ENCODE measurements at places on chromosomes 1 and 21.

DNA sequence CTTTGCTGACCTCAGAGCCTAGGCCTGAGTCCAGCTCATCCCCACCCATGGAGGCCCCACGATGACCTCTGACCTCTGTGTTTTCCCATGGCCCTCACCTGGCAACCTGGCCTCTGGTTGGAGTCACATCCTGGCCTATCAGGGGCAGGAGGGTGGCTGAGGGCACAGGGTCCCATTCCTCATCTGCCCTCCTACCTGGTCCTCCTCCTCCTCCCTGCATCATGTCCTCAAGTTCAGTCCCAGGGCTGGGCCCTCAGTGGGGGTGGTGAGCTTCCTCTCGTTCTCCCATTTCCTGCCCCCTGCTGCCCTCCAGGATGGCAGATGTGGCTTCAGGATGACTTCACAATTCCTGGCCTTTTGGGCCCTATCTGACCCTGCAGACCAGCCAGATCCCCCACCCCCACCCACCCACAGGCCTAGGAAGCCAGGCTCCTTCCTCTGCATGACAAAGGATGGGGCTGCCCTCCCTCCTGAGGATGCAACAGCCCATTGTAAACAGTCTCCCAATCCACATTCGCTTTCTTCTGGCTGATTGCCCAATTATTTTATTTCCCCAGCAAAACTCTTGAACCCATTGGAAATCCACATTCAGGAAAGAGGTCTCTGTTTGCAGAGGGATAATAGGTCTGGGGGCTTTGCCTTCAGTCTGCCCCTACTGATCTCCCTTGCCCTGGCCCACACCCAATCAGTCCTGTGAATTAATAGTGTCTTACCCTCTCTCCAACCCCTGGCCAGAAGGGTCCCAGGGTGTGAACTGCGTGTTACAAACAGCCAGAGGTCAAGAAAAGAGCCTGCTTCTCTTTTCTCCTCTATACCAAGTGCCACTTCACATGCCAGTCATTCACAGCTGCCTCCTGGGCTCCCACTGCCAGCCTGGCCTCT is 10.3 kb upstream of the LEFTY1 start:
- DNase-seq = no peak

GRCh38 chr1:235763962-235764361 is 102.7 kb downstream of the LYST start:
- no peak for DNase-seq

DNA sequence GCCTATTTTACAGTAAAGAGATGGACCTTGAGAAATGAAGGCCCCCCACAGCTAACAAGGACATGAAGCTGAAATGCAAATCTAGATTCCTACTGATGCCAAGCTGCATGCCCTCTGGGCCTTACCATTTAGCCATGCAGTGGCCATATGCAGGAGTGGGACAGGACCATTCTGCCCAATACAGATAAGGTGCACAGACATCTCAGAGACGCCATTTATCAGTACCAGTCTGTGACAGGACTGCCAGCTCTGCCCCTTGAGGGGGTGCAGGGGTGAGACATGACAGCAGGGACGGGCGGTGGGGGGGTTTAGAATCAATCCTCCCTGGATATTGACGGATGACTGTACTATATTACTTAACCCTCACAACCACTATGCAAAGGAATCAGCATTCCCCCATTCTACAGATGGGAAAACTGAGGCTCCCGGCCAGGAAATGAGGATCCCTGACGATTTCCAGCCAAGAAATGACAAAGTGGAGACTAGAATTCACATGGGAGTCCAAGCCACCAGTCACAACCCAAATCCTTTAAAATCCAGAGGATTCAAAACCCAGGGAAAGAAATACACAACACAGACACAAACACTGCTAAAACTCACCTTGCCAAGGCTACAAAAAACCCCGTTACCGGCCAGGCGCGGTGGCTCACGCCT is 10.8 kb downstream of the SSBP3 start:
- DNase-seq = no peak

DNA sequence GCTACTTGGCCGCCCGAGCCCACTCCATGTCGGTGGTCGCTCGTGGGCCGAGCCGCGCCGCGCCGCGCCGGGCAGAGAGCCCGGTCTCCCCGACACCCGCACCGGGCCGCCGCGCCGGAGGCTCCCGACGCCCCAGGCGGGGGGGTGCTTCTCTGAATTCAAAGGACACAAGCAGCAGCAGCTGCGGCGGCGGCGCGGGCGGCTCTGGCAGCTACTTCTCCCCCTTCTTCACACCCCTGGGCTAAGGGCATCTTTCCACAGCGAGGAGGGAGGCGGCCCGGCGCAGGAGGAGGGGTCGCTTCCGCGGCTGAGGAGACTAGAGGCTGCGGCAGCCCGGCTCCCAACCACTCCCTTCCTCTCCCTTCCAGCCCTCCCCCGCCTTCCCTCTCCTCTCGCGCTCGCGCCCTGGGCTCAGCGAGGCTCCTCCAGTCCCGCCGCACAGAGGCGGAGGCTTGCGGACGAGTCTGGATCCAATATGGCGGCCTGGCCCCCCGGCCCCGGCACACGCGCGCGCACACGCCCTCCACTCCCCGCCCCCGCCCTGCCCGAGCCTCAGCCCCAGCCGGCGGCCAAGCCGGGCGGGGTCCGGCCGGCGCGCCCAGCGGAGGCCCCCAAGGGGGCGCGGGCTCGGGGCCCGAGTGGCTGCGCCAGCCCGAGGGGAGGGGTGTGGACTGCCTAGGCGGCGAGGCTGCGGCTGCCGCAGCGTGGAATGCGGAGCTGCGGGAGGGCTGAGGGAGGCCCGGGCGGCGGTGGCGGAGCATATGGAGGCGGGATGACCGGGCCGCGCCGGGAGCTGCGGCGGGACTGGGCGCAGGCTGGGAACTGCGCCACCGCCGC is at the start of gene CDC42BPA:
Gene CDC42BPA, minus strand, starts transcription at position 477 of the 837 bp plus-strand sequence. CDS start 1,310 bp downstream, outside the sequence.
- DNase-seq = no peak

DNA sequence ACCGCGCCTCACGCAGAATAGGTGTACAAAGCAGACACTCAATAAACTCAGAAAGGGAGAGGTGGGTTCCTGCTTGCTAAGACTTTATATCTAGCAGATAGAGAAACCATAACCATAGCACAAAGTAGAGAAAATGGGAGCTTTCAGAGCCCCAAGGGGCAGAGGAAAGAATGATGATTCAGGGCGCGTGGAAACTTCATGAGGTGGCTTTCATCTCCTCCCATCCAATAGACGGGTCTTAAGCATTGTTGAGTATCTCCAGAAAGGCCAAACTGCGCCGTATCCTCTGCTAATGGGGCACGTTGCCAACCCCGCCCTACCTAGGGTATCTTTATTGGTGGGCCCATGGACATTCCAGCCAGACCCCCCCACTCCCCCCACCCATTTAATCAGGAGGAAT is 778 bp upstream of the MIXL1 start:
- no peak for DNase-seq

GRCh38 chr1:54838565-54839180 is 37.5 kb upstream of the TTC22 start:
- no peak for DNase-seq

GRCh38 chr1:2326524-2326923 is 64.8 kb downstream of the MORN1 start:
- DNase-seq = no peak

DNA sequence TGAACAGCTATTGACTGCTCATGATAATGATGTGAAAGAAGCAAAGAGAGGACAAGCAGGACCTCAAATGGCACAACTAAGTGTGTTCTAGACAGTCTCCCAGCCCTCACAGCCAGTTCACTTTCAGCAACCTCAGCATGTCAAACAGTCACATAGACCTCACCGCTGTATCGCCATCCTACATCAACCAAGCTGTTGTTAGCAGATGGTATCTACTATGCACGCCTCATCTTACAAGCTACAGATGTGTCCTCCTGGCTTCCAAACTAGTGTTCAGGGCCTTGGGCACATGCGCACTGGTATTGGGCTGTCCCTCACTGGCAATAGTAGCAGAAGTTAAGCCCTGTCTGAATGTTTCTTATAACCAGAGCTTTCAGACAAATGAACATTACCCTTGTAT is 28.4 kb downstream of the EVI5 start:
- DNase-seq = no peak

GRCh38 chr1:177629526-177629925 is 340.3 kb downstream of the SEC16B start:
- DNase-seq = no peak

- no peak for DNase-seq
Observed at GRCh38 chr1:56584910-56585528, 5.7 kb upstream of the PLPP3 start.

GRCh38 chr1:36472656-36473055 is 8.5 kb upstream of the MRPS15 start:
- DNase-seq = no peak

DNA sequence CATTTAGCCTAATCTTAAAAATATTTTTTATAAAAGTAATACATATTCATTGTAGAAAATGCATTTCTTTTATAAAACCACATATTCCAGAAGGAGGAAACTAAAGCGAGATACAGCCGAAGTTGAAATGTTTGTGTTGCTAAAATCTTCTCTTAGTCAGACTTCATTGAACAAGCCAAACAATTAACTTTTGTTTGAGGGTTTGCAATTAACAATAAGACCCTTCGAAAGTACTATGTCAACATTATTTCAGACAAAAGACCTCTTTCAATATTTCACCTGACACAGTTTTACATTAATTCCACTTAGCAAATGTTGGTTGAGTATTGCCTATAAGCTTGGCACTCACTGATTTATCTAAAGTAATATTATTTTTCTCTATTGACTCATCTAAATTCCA is 354.0 kb upstream of the ADAMTS5 start:
- DNase-seq = no peak

DNA sequence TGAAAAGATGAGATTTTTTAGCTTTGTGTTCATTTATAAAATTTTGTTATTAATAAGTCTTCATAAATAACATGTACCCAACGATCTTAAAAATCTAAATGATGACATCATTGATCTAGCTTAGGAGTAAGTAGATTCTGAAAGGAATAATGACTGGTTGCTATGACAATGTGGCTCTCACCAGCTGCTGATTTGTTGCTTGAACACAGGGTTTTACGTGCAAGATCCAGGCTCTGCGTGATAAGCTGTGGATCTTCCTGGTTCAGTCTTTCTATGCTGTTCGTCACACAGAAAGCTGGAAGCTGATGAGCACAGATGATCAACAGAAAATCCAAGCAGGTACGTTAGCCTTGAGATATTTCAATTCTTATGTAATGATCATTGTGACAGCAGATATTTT is 49.1 kb upstream of the C1orf146 start:
- no peak for DNase-seq

- no peak for DNase-seq
Observed at GRCh38 chr1:246278371-246278770, 228.7 kb downstream of the SMYD3 start.

GRCh38 chr1:244022311-244022710 is 28.8 kb upstream of the ZBTB18 start:
- no peak for DNase-seq

- DNase-seq = no peak
Observed at GRCh38 chr1:201741763-201742342, 87.1 kb upstream of the IPO9 start.

GRCh38 chr21:42063191-42063570 is 7.9 kb upstream of the UMODL1 start:
- DNase-seq = no peak

- no peak for DNase-seq
Observed at GRCh38 chr1:2890221-2890850, 88.8 kb upstream of the TTC34 start.

- DNase-seq = no peak
Observed at GRCh38 chr1:67100833-67101232, 33.9 kb downstream of the C1orf141 start.

- DNase-seq = no peak
Observed at GRCh38 chr1:221100611-221101010, 221.4 kb downstream of the HLX start.

GRCh38 chr1:162380061-162380846 is 1.3 kb upstream of the C1orf226 start:
- DNase-seq = no peak

- DNase-seq = no peak
Observed at GRCh38 chr1:24870551-24871195, 59.4 kb downstream of the RUNX3 start.

- DNase-seq = no peak
Observed at GRCh38 chr1:20962576-20963258, 175.6 kb upstream of the HP1BP3 start.

DNA sequence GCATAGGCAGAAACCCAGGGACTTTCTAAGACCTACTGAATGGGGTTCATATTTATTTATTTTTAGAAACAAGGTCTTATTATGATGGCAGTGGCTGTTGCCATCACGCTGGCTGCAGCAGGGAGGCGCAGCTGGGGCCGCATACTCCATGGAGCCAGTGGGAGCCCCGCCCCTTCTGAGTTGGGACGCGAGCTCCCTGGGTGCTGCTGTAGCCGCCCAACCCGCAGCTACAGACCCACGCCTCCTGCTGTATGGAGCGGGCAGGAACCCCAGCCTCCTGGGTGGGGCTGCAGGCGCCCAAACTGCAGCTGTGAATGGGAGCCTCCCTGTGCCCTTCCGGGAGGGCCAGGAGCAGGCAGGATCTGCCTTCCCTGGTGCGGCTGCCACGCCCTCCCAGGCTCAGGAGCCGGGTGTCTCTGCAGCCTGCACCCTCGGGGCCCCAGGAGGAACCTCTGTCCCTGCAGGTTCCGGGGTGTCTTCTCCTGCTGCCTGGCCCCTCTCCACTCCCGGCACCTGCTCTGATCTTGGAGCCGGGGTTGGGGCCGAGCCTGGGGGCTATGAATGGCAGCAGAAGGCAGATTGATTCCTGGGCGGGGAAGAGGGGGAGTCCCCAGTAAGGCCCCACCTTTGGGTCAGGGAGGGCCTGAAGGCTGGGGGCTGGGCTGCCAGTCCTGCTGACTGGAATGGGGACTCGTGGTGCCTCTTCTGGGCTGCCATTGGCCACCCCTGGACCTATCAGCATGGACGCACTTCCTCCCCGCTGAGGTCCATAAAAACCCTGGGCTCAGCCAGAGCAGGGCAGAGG is 66.5 kb upstream of the LRRN2 start:
- DNase-seq = no peak

DNA sequence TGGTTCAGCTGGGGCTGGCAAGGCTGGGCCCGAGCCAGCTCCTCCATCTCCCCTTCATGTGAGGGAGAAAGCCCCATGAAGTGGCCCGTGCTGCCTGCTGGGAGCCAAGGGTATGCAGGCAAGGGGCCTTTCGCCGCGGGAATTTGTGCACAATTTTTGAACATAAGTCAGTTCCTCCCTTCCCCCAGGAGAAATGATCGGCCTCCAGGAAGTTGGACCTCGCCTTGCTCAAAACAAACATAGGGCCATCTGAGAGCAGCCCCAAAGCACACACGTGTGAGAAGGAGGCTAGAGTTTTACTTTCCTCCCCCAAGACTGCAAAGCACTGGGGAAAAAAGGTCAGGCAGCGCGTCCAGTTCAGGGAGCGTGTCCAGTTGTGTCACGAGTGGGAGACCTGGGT is 64.7 kb downstream of the PRDM16 start:
- DNase-seq = no peak

DNA sequence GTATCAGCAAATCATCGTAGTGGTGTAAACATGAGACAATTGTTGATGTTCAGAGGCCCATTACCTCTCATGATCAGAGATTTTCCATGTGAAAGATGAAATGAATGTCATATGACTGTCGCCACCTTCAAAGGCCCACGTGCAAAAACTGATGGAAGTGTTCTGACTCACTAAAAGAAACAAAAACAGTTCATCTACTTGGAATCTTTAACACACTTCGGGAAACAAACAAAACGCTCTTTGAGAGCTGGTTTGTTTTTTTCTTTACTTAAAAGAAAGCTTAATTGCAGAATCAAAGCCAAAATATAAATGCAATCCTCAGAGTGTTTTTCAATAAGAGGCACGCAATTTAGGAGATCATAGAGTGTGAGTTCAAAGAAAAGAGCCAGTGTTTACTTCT is 100.8 kb downstream of the PLPPR4 start:
- DNase-seq = no peak

All from stimulated activated CD4-positive, alpha-beta T cell treated with anti-CD3 and anti-CD28 coated beads, TNF-alpha, amount 100 ng/mL, for 1 hour (primary cell).